Stimulated activated CD4-positive, alpha-beta T cell treated with anti-CD3 and anti-CD28 coated beads, Interleukin-4, amount 100 ng/mL, for 4 hours (primary cell): ENCODE measurements at places on chromosomes 4 and X.

GRCh38 chr4:120918788-120919187 lies 3.7 kb downstream of the PRDM5 start:
- DNase-seq = no peak

DNA sequence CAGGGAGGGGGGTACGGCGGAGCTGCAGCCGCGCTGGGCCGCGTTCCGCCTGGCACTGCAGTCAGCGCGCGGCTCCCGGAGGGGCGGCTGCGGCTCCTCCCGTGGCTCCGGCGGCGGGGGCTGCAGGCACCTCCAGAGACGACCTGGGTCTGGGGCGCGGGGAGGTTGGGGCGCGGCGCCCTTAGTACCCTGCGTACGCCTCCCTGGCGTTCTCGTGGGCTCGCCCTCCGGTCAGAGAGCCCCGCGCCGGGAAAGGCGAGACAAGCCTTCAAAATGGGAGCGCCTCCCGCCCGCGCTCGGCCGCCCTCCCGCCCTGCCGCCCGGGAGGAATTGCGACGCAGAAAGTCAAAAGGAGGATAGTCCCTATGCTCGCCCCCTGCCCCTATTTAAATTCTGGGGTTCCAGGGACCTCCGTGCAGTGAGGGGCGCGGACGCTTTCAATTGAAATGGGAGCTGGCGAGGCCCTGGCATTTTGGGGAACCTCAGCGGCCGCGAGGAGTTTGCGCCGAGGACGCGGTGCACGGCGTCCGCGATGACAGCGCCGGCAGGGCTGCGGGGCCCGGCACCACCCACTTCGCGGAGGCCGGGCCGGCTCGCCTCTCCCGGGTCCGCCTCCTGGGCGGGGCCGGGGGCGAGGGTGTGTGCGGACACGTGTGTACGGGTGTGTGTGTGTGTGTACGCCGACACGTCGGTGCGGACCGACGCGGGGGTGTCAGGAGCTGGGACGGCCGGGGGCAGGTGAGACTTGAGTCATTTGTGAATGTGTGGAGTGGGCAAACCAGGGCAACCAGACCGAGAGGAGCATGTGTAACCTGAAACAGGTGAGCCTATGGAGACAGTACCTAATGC lies 544 bp downstream of the HERC3 start:
- DNase-seq = peak; percentile 93

GRCh38 chrX:16839219-16839851 lies 30.8 kb downstream of the RBBP7 start:
- no peak for DNase-seq

- DNase-seq = no peak
Measured at GRCh38 chr4:151114338-151114737, 14.9 kb downstream of the RPS3A start.

DNA sequence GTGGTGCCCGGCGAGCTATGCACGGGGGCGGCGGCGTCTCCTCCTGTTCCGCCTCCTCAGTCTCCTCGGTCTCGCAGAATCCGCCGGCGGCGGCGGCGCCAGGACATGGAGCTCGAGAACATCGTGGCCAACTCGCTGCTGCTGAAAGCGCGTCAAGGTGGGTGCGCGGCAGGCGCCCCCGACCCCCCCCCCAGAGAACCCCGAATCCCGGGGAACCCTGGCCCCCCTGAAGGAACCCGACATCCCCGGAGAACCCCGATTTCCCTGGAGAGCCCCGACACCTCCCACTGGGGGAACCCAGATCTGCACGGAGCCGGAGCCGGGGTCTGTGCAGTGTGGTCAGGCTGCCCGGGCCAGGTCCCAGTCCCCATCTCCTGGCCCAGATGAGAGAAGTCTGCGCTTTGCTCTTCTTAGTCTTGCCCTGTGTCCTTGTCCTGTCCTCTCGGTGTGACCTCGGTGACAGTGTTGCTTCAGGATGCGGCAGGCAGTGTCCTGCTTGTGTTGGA lies 648 bp downstream of the GRK4 start:
- DNase-seq = no peak

- no peak for DNase-seq
Measured at GRCh38 chr4:138190452-138190858, 51.7 kb downstream of the SLC7A11 start.

- DNase-seq = no peak
Measured at GRCh38 chr4:65623506-65623905, 46.8 kb downstream of the EPHA5 start.

GRCh38 chrX:20639115-20639514 lies 372.4 kb upstream of the RPS6KA3 start:
- no peak for DNase-seq

DNA sequence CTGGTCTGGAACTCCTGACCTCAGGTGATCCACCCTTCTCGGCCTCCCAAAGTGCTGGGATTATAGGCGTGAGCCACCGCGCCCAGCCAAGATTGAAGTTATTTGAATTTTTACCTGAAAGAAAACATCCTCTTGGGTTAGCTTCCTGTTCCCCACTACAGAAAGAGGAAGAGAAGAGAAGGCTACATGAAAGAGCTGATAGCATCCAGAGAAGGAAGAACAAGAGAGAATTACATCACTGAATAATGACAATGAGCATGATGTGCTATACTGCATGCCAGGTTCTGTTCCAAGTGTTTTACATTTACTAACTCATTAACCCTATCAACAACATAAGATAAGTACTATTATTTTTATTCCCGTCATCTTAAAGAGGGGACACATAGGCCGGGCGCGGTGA lies 11.5 kb upstream of the TBC1D1 start:
- no peak for DNase-seq

- no peak for DNase-seq
Measured at GRCh38 chr4:101853028-101853427, 62.5 kb downstream of the BANK1 start.

GRCh38 chrX:72295745-72296144 lies 10.0 kb downstream of the CITED1 start:
- DNase-seq = no peak

DNA sequence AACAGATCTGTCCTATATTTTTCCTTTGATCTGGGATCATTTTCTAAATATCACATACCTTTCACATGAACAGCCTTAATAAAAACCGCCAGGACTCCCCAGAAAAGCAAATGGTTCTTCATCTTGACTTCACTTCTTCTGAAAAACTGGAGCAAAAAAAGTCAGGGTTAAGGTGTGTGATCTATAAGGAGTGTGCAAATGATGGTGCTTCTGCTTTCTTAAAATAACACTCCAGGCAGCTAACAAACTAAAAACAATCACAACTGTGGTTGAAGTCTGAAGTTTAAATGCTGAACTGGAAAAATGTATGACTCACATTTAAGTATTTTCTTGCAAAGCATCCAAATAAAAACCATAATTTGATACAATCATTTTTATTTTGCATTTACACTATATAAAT lies at the start of gene JCHAIN:
Gene JCHAIN (minus strand): TSS at position 140 of the 400 bp plus-strand sequence. CDS start 18 bp downstream, at position 122.
- no peak for DNase-seq

GRCh38 chr4:602559-602942 lies 22.8 kb upstream of the PDE6B start:
- DNase-seq = peak; percentile 41

DNA sequence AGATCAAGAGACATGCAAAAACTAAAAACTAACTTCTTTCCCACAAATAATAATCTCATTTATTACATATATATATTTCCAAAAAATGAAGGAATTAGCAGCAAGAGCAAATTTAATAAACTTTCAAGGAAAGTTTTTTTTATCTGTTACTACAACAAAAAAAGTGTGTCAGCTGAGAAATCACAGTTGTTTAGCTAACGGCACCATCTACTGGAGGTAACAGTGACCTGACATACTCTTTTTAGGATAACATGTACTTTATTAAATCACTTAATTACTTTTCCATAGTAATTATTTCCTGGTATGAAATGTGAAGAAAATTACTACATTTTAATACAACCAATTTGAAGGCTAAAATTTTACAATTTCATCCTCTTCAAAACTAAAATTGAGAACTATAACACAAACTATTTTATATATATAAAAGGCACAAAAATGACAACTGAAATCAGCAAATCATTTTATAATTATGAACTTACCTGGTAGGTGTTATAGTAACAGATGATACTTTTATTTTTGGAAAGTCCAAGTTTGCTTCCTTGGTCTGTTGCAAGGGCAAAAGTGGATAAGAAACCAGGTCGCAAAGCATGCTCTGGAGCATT lies 9.1 kb downstream of the LAMTOR3 start:
- DNase-seq = no peak

GRCh38 chr4:35087218-35087617 lies 1157.1 kb downstream of the ARAP2 start:
- DNase-seq = no peak
